ENCODE measurements at places on chromosomes 3 and 15.

- no peak for DNase-seq
These were observed 23.8 kb downstream of the ITGA11 start for GRCh38 chr15:68407886-68408881.

GRCh38 chr3:8886546-8886945, 76.7 kb downstream of the RAD18 start:
- DNase-seq, result no peak

GRCh38 chr3:58874795-58875194, 175.0 kb downstream of the CFAP20DC start:
- peak; percentile 26 for DNase-seq

DNA sequence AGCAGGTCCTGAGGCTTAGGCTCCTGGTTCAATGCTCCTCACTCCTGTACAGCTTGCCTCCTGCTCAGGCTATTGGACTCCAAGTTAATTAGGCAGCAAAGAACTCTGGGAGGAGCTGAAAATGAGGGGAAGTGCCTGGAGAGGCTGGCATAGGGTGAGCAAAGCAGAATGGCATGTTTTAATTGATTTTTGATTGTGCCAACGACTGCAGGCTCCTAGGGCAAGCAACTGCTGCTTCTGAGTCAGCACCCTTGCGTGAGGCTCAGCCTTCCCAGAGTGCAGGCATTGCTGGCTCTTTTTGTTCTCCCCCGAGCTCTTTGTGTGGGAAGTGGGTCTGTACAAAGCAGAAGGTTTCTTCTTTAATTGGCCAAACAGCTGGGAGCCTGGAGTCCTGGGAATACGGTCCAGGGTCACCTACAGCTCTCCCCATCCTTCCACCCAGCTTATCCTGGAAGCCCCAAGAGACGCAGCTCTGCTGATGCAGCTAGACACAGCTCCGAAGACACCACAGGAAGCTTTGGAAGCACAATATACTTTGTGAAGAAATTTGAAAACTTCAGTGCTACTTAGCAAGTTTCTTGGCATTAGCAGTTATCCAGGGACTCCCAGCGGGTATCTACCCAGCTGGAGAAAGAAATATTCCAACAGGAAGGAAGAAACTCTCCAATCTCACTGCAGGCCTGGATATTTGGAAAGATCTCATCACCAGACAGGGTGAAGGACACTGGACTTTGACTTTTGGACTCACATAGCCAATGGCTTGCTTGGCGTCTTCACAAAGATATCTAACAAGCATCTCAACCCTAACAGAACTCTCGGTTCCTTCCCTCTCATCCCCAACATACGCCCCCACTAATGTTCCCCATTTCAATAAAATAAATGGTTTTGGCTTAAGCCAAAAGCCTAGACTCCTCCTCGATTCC, 76.8 kb downstream of the BDH1 start:
- DNase-seq, result no peak

DNA sequence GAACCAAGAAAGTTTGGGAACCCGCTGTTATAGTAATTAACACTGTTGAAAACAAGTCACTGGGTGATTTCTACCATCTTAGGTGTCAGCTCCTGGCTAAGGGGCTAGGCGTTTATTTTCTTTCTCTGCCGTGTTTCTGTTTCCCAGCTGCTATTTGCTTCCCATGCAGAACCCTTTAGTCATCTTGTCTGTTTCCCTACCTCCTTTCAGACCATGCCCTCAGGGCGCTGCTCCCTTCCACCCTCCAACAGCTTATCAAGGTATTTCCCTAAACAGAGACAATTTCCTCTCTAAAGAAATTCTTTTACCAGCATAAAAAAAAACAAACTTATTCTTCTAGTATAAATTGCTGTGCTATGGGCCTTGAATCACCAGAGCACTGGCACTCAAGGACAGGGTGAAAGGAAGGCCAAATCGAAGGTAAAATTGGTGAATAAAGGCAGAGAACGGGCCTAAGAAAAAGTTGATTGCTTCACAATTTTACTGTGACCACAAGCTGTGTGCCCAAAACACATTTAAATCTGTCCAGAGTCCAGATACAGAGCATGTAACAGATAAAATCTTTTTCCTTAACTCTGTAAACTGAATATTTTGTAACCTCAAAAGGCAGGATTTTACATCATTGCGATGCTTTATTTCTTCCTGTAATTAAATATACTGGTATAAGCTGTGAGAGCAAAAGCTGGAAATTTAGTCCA, 319.2 kb downstream of the ZNF621 start:
- no peak for DNase-seq

All from H54 (cell line).